ENCODE measurements at places on chromosomes 12 and 14.
A peak's percentile ranks its signal among the peaks of the same experiment; 100 is the strongest.

- DNase-seq: no peak
These were observed 41.3 kb downstream of the VDR start for GRCh38 chr12:47863467-47863866.

- no peak for DNase-seq
These were observed 25.9 kb downstream of the SPX start for GRCh38 chr12:21551841-21552465.

- DNase-seq: peak; percentile 70
These were observed 109.4 kb downstream of the ARF6 start for GRCh38 chr14:50001999-50002925.

DNA sequence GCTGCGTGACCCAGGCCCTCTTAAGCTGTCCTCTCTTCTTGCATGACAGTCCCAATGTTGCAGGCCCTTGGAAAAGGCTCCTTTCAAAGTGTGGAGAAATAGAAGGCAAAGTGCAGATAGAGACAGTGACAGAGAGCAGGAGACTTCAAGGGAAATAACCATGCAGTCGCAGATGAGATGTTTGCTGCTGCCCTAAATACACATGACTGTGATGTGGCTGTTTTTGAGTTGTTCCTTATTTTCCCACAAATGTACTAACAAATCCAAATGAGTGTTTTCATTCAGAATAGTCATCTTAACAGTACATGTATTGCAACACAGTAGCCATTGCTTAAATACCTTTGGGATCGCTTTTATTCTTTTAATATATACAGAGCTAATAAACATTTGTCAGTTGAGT, 101.6 kb downstream of the SLC15A5 start:
- no peak for DNase-seq

DNA sequence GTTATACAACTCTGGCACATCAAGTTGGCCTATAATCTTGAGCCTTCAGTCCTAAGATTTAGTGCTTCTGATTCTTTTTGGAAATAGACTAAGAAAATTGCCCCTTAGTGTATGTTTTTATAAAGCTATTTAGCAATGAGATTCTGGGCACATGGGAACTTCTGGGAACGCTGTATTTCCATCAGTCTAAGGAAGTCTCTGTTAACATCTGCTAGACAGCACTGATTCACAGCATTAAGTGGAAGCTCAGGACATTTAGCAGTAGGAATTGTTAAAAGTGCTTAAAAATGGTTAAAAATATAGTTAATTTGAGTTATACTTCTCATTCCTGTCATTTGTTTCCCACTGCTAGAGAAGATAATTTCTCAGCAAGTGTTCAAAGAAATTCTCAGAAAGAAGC, 579.1 kb downstream of the SLC16A7 start:
- DNase-seq: no peak

DNA sequence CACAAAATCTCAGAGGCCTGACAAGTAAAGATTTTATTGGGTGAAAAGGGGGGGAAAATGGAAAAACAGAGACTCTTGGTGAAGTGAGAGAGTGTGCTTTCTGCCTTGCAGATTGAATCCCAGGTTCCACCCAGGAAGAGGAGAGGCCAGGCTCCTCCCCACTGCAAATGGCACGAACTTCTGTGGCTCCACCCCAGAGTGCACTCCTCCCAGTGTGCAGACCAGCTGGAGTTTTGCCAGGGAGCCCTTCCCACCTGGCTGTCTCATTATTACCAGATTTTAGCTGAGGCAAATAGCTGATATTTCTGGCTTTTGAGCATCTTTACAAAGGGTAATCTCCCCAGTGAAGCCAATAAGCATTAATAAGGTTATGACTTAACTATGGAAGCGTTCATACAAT, 51.9 kb downstream of the TESPA1 start:
- DNase-seq: no peak

DNA sequence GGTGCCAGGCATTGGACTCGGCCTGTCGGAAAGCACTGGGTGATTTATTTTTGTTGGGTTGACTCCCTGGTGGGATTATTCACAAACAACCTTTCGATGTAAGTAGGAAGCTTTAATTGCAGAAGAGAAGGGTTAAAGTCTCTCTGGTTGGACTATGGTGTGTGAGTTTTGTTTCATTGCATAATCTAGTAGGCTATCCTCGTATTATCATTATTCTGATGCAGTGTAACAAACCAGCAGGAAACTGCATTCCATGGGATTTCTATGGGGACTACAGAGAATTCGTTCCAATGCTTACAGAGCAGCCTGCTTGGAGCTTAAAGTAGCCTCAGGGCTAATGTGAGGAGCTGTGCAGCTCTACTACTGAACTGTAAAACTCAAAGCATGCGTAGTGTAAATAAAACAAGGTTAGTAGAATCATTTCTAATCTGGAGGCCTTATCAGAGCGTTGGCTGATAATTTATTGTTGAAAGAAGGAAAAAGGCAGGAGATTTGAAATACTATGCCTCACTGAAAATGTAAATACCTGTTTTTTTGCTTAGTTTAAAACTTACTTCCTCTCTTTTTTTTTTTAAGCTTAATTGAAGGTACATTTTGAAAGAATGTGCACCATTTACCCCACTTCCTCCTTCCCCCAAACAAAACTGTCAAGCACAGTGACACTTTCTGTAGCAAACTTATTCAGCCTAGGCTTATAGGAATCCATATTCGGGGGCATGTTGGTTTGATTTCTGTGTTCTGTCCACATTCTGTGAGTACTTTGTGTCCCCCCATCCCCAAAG, 226.7 kb downstream of the NPAS3 start:
- no peak for DNase-seq

DNA sequence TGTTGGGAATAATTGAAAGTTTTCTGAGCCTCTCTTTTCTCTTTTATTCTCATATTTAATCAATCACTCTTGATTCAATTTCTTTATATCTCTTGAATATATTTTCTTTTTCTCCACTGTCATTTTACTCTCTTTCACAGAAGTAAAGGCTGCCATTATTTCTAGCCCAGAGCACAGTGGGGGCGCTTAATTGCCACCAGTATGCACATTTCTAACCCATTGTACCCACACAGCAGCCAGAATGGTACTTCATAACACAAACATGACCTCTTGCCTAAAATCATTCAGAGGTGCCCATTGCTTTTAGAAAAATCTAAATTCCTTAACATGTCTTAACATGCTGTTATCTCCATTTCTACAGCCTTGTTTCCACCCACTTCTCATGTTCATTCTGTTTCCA, 190.2 kb upstream of the LMO3 start:
- no peak for DNase-seq

DNA sequence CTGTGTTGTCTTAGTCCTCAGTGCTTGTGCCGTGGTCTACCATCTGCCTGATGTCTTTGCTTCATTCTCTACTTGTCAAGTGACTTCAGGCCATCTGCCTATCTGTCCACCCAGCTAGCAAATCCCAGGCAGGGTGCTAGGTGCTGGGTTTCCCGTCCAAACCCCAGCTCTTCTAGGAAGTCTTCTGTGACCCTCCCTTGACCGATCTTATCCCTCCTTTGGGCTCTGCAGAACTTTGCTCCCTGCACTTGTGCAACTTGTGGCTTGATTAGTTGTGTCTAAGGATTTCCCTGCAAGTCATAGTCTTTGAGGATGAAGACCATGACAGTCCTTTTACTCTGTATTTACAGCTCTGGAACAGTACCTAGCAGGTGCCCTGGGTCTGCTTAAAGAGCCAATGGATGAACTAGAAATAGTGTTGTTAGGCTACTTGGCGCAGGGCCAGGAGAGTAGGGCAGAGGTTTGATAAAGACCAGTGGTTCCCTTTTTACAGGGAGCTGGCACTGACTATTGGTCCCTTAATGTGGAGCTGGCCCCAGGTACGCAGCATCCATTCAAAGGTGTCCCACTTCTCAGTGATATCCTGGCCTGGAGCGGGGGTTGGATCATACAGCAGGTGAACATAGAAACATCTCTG, 60.1 kb downstream of the ADCK1 start:
- DNase-seq: no peak

GRCh38 chr14:64075613-64076005, 218.6 kb downstream of the ESR2 start:
- DNase-seq: no peak

- no peak for DNase-seq
These were observed 1.8 kb upstream of the RCOR1 start for GRCh38 chr14:102590667-102591099.

DNA sequence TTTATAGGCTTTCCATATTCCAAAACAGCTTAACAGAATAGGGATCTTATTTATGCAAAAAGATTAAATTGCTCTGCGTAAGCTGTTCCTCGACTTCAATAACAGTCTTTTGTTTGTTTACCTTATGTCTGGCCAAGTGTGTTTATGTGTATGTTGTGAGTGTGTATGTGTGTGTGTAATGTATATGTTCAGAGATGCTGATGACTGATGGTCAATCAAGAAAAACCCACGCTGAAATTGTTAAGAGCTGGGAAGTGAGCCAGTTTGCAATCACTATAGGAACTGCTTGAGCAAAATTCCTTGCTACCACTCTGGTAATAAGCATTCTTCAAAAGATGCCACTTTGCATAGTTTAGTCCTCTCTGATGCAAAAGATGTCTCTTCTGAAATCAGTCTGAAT, 59.6 kb downstream of the PRKD1 start:
- DNase-seq: no peak

DNA sequence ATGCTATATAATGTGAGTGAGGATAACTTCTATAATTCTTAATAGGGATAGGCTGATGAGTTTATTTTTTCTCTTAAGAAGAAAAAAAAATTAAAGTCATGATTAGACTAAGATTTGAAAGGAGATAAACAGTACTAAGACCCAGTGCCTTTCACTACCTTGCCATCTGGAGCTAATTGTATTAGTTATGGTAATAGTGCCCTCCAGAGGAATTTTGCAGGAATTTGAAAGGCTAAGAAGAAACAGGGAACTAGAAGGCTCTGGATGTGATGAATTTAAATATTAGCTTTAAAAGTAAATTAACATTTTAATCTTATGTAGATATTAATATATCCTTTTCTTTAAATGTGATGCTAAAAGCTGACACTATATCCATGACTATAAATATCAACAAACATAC, 36.6 kb upstream of the PIK3C2G start:
- peak; percentile 31 for DNase-seq
